ENCODE measurements at places on chromosomes 1 and 21.

GRCh38 chr1:12166834-12167492 lies at the start of gene TNFRSF1B:
Gene TNFRSF1B, plus strand, starts transcription at chr1:12166991. Its CDS starts 101 bp downstream, at chr1:12167092.
- no peak for DNase-seq

- no peak for DNase-seq
These were observed 973 bp downstream of the C1orf74 start for GRCh38 chr1:209783386-209783785.

DNA sequence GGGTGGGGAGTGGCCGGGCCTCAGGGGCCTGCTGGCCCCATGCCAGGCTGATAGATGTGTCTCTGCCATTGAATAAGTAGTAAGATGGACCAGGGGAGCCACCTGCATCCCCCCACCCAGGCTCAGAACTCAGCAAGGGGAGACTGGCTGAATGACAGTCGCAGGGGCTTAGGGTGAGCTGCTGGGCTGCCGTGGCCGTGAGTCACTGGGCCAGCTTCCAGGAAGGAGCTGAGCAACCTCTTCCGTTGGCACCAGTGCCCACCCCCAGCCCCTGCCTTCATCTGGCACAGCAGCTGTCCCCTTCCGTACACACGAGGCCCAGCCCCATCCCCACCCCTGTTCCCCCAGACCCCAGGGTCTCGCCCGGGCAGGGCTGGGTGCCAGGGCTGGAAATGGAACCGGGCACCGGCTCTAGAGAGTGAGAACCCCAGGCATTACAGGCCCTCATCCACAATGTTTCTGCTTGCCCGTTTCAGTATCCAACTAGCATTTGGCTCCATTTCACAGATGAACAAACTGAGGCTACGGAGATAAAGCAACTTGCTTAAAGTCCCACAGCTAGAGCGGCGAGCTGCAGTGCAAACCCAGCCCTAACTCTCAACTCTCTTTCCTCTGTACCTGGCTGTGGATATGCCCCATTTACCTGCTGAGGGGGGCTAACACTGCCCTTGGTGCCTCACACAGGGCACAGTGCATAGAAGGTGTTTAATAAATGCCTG lies 10.2 kb downstream of the WNT4 start:
- no peak for DNase-seq

DNA sequence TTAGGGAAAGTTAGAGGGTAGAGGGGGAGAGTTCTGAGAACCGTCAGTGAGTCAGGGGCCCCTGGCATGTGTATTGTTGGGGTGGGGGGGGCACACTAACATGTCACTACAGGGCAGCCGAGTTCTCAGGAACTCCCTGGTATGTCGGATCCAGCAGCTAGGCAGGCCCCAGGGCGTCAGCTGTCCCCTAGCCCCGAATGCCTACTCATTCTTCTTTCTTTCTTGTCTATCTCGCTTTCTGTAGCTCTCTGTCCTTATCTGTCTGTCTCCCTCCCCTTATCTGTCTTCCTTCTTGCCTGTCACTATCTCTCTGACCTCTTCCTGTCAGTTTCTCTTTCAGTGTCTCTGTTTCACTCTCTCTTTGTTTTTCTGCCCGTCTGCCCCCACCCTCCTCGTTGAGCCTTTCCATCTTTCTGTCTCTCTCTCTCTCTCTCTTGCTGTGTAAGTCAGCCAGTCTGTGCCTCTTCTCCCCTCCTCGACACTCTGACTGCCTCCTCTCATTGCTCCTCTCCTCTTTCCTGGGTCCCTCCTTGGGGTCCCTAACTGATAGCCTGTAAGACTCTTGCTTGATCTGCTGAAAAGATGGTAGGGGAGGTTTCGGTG lies 2.4 kb downstream of the NTRK1 start:
- DNase-seq, result no peak
